ENCODE measurements at places on chromosomes 3 and 15.

DNA sequence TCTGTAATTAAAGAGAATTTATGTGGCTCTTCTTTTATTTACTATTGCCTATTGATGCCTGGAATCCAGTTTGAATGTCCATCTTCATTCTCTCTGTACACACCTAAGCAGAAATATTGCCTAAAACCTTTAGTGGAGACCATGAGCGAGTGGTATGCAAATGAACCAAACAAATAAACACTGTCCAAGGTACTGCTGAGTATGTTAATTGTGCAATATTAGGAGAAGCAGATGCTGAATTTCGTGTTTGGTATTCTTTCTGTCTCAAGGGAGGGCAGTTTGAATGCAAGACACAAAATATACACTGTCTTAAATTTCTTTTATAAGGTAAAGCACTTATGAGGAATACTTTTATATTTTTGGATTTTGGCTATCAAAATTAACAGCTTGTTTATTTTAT is 440.9 kb downstream of the RBMS3 start:
- no peak for DNase-seq

DNA sequence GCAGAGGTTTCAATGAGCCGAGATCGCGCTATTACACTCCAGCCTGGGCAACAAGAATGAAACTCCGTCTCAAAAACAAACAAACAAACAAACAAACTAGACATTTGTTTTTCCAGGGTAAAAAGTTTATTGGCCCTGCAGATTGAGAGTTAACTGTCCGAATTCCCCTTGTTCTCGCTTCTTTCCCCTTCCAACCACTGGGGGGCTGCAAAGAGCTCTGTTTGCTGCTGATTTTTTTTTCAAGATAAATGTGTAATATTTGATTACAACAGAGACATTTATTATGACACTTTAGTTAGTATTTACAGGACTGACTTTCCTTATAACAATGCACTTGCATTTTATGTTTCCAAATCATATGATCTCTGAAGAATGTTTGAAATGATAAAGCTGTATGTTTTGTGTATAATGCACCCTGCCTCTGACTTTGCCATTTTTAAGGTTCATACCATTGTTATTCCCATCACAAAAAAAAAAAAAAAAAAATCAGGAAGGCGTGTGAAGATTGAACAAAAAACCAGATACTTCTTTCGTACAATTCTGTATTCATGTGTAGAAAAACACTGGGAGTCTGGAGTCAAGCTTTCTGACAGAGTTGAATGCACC is 2.8 kb downstream of the CLSTN2 start:
- no peak for DNase-seq

GRCh38 chr15:76991048-76991447 is 3.9 kb upstream of the PSTPIP1 start:
- no peak for DNase-seq

GRCh38 chr3:57062101-57062631 is 1.7 kb downstream of the SPATA12 start:
- no peak for DNase-seq

DNA sequence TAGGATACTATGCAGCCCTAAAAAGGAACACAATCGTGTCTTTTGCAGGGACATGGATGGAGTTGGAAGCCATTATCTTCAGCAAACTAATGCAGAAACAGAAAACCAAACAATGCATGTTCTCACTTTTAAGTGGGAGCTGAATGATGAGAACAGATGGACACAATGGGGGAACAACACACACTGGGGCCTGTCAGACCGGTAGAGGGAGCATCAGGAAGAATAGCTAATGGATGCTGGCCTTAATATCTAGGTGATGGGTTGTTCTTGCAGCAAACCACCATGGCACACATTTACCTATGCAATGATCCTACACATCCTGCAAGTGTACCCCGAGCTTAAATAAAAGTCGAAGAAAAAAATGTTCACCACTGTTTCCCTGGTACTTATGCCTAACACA is 17.5 kb downstream of the SENP7 start:
- no peak for DNase-seq

GRCh38 chr15:35305946-35306345 is 220.9 kb upstream of the NANOGP8 start:
- DNase-seq, result no peak
